ENCODE measurements at places on chromosomes 2 and 18.

- no peak for DNase-seq
These were observed 215.6 kb upstream of the SMIM21 start for GRCh38 chr18:75643083-75643482.

- DNase-seq = no peak
These were observed 24.9 kb downstream of the CCBE1 start for GRCh38 chr18:59672235-59672711.

GRCh38 chr2:73385123-73385503 is 523 bp upstream of the ALMS1 start:
- DNase-seq = no peak

GRCh38 chr2:63064661-63065060 is 14.0 kb downstream of the OTX1 start:
- no peak for DNase-seq

DNA sequence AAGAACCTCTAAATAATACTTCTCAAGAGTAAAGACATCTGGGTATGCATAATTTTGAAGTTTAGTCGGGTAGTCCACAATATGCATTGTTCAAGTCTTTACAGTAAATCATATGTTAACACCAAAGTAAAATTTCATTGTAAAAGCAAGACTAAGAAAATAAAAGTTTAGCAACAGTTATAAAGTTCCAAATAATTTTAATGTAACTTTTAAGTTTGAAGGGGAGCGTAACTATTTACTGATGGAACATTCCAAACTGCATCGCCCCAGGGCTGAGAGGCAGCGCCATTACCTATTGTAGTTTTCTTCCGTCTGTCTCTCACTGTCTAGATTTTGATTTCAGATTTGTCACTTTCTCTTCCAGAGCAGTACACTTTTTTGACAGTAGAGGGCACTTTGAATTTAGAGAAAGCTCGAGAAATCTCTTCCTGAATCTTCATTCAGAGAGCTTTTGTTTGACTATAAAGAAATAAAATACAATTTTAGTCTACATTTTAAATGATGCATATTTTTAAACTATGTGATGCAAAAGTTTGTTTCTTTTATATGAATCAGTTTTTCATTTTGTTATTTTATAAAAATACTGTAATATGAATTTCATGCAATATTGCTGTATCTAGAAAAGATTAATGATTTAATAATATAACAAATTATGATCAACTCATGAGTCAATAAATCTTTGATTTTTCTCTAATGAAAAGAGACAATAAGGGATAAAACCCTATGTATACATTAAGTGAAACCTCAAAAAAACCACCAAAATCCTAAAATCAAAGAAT is 389.8 kb downstream of the FIGN start:
- DNase-seq = no peak

- DNase-seq = no peak
These were observed 105.1 kb upstream of the SLC38A11 start for GRCh38 chr2:165060411-165060810.
